ENCODE measurements at places on chromosomes 4 and X. TPM values are rescaled to one million over a fixed set of nuclear protein-coding genes. Genes with fewer than 3 reads are reported as not detected.

DNA sequence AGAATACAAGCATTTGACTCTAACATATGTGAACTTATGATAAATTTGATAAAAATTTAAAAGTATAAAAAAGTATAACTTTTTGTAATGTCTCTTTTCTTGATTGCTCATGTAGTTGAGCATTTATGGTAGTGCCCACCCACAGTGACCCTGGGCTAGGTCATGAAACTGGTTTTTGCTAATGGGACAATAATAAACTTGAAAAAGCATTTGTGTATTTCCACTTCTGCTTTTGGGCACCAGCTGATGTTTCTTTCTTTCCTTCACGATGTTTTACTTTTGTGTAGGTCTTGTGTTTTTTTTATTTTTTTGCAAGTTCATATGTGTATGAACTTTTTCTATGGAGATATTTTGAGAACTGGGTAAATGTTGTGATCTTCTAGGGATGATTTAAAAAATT lies 313.1 kb downstream of the CBLL2 start:
- DNase-seq: no peak

DNA sequence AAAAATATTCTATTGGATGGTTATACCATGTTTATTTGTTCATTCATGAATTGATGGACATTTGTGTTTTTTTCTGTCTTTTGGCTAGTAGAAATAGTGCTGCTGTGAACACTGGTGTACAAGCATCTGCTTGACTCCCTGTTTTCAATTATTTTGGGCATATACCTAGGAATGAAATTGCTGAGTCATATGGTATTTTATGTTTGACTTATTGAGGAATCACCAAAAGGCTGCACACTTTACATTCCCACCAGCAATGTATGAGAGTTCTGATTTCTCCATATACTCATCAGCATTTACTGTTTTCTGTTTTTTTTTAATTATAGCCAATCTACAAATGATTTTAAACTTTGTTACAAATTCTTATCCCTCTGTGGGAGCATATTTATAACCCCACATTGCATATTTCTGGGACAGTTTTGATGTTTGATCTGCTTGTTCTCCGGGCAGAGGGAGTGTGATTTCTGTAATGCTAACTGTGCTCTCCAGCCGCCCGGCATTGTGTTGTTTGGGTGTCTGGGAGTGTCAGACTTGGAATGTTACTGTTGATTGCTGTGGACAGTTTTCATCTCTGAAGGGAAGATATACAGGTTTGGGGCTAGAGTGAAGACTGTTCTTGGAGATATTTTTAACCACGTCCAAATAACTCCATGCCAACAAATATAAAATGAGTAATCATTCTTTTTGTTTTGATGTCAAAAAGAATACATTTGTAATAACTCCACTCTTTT lies 60.5 kb upstream of the PGRMC2 start:
- no peak for DNase-seq

GRCh38 chrX:29233592-29234183 lies 646.4 kb downstream of the IL1RAPL1 start:
- DNase-seq: no peak

GRCh38 chrX:112857478-112857878 lies 16.8 kb upstream of the AMOT start:
- no peak for DNase-seq

GRCh38 chrX:110561034-110561433 lies 202.4 kb downstream of the RTL9 start:
- no peak for DNase-seq

DNA sequence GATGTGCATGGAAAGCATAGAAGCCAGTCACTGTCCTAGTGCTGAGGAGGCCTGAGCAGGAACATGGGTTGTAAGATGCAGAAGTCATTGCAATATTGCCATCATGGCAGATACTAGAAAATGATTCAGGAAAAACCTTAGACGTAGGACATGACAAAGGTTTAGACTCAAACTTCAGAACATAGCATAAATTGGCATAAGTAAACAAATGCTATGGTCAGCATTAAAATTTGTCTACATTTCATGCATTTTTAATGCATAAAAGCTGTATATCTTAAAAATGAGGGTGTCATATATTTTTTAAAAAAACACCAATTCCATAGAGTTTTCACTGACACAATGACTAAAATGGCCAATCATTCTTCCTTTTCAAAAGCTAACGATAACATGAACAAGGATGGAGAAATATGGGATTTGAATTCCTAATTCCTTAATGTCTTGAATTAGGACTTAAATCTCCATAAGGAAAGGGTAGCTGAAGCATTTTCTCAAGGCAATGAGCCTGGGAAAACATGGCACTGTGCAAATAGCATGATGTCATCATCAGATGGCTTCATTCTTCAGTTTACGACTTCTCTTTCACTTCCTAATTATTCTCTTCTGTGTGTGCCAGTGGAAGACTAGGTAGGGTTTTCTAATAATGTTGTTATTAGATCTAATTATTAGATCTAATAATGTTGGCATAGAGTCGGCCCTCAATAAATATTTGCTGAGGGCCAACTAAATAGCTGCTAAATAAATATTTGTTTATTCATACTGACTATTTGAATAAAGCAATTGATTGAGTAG lies 125.1 kb upstream of the FRG1 start:
- no peak for DNase-seq

TRIML1 gene
- not detected for polyA plus RNA-seq

EFNB1 gene
- polyA plus RNA-seq: 48.9 TPM

CXCL13 gene
- polyA plus RNA-seq: 12.3 TPM

RPL10 gene
- 5,721 TPM for polyA plus RNA-seq

CENPVL1 gene
- polyA plus RNA-seq: not detected

SPANXA2 gene
- polyA plus RNA-seq: not detected

MCUB gene
- 12.1 TPM for polyA plus RNA-seq

Data from muscle of back (tissue), 13 donors.